Right ventricle myocardium superior (tissue), 1 donor: ENCODE measurements at places on chromosomes 5 and 9.

- no peak for DNase-seq
Observed at GRCh38 chr5:32027093-32027716, 146.9 kb downstream of the GOLPH3 start.

- DNase-seq: no peak
Observed at GRCh38 chr5:124889486-124889825, 143.0 kb upstream of the ZNF608 start.

- no peak for DNase-seq
Observed at GRCh38 chr5:102223542-102224477, 72.3 kb downstream of the SLCO4C1 start.

GRCh38 chr5:111703662-111704061 lies 53.3 kb downstream of the NREP start:
- no peak for DNase-seq

- no peak for DNase-seq
Observed at GRCh38 chr5:38250763-38251448, 7.5 kb upstream of the EGFLAM start.

GRCh38 chr9:38233343-38233742 lies 159.2 kb upstream of the ALDH1B1 start:
- no peak for DNase-seq

- DNase-seq: no peak
Observed at GRCh38 chr5:123429993-123430392, 6.8 kb upstream of the CEP120 start.

GRCh38 chr5:53027913-53028312 lies 38.8 kb downstream of the ITGA2 start:
- DNase-seq: peak; percentile 62

- DNase-seq: no peak
Observed at GRCh38 chr5:43926923-43927322, 323.9 kb downstream of the NNT start.

GRCh38 chr9:78826527-78826926 lies 529.6 kb downstream of the PSAT1 start:
- DNase-seq: no peak

GRCh38 chr9:3659647-3660046 lies 133.8 kb upstream of the RFX3 start:
- no peak for DNase-seq

DNA sequence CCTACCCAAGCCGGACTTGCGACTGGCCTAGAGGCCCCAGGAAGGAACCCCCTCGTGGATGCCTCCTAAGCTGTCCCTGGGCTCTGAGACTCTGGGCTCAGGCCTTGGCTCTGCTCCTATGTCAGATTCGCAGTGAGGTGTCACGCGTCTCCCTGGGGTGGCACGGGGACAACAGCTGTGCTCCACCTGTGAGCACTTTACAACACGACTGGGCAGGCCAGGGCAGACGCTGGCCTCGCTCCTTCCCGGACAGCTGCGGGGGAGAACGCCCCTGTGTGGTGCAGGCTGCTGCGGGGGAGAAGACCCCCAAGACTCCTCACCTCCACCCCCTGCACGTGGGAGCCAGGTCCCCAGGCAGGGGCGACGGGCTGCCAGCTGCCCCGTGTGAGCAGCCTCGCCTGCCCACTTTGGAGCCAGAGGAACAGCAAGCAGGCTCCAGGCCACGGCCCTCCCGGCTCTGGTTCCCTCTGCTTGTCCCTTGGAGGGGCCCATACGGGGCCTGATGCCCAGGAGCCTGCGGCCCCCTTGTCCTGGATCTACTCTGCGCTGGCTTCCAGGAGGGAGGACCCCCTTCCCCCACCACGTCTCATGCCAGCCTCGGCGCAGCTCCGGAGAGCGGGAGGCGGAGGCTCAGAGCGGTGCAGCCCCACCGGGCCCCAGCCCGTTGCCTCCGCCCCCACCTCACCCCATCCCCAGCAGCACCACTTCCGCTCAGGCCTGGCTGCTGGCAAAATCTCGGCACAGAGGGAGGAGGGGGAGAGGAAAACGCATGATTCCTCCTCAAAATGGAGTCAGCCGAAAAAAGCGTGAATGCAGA lies 36.0 kb downstream of the SARDH start:
- peak; percentile 44 for DNase-seq

GRCh38 chr5:132235340-132235739 lies 7.7 kb upstream of the P4HA2 start:
- DNase-seq: no peak

DNA sequence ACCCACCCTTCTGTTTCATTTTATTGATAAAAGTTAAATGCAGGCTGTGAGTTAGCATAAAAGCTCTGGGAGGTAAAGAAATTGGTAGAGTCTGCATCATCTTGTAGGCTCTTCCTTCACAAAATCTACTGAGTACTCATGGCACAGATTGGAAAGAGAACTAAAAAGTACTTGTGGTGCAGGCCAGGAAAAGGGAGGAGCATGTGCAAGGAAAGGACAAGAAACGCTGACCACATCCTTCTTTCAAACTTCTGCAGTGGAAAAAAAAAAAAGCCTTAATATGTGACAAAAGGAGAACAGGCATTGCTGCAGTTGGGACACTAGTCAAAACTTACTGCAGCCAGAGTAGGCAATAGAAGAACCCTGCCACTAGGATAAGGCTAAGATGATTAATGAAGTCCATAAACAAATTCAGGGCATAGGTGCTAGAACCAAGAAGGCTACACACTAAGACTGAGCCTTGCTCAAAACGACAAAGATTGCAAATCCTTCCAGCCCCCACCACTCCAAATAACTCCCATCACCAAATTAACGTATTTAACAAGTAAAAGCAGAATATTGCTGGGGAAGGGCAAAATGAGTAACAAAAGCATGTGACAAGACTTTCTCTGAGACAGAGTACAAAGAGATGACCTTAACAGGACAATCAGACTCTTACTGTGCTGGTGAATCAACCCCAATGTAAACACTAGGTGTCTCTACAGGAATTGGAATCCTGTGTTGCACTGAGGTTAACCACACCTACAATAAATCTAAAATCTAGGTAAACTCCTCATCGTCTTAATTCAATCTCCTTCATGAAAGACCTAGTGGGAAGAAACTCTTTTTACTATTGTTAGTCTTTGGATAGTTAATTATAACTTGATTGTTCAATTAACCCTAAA lies 1024.8 kb downstream of the TLE1 start:
- no peak for DNase-seq

GRCh38 chr9:92716557-92716956 lies 46.6 kb upstream of the IPPK start:
- DNase-seq: peak; percentile 78

GRCh38 chr5:135710045-135710675 lies 124.3 kb upstream of the SLC25A48 start:
- DNase-seq: no peak

DNA sequence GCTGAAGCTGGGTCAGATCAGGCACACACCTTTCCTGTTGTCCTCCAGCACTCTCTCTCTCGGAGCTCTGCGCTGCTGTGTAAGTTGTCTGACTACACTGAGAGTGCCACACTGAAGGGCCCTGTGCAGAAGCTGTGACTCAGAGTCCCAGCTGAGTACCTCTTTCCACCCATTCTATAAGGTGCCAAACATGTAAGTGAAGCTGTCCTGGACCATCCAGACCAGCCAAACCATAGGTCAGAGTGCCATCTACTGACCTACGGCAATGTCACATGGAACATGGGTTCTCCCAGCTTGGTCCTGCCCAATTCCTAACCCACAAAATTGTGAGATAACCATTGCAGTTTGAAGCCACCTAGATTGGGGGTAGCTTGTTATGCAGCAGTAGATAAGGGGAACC lies 68.2 kb downstream of the ADCY2 start:
- DNase-seq: no peak

DNA sequence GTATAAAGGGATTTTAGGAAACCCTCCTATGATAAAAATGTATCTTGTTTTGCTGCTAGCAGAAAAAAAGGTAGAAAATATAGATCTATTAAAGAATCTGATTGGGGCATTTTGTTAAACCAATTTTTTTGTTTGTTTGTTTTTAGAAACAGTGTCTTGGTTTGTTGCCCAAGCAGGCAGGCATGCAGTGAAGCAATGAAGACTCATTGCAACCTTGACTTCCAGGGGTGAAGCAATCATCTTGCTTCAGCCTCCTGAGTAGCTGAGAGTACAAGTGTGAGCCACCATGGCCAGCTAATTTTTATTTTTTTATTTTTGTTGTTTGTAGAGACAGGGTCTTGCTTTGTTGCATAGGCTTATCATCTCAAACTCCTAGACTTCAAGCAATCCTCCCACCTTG lies 755.8 kb upstream of the EDIL3 start:
- DNase-seq: no peak

GRCh38 chr9:117704597-117704996 lies 394 bp downstream of the TLR4 start:
- DNase-seq: no peak
